ENCODE measurements at places on chromosomes 4 and X.

DNA sequence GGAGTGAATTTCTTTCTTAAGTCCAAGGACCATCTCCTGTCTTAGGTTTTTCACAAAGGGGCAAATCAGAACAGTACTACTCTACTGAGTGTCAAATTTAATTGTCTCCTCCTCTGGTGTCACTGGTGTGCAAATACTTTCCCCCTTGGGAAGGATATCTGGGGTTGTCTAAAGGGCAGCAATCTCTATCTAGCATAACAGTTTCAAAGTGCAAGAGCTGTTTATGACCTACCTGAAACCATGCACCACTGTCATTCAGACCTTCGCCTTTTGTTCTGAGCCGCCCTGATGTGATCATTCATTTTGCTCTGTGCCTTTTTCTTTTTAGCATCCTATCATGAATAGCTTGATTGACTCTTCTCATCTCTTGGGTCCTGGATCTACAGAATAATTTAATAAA is 39.3 kb downstream of the IL1RAPL1 start:
- no peak for DNase-seq

DNA sequence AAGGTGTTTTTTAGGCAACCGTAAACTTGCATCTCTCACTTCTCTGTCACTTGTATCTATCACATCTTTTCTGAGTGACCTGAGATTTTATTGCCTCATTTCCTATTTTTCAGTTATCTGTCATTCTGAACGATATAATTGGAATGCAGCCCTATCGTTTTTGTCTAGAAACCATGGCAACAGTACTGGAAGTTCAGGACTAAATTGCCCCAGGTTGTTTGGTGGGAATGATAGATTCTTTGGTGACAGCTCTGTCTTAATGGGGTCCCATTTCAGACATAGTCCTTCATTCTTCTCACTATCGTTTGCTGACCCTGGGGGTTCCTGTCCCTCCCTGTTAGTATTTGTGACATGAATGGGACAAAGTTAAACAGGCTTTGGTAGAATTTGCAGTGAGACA is 267.7 kb upstream of the GALNT7 start:
- no peak for DNase-seq

DNA sequence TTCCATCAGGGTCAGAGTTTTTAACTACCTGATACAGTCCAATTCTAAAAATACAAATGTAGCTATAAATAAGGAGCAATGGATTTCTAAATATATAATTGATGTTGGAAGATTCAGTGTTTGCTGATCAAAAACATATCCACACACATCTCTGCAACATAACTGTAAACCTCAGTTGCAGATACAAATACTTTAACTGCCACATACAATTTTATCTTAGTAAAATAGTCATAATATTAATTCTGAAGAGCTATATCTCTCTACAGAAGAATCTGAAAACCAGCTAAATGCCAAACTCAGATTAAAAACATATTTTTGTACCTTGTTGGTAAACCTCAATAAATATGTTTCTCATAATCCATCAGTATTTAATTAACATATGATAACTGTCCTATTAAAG is 674.3 kb upstream of the INTU start:
- no peak for DNase-seq

GRCh38 chr4:128835498-128836222 is 26.2 kb downstream of the JADE1 start:
- DNase-seq: no peak

DNA sequence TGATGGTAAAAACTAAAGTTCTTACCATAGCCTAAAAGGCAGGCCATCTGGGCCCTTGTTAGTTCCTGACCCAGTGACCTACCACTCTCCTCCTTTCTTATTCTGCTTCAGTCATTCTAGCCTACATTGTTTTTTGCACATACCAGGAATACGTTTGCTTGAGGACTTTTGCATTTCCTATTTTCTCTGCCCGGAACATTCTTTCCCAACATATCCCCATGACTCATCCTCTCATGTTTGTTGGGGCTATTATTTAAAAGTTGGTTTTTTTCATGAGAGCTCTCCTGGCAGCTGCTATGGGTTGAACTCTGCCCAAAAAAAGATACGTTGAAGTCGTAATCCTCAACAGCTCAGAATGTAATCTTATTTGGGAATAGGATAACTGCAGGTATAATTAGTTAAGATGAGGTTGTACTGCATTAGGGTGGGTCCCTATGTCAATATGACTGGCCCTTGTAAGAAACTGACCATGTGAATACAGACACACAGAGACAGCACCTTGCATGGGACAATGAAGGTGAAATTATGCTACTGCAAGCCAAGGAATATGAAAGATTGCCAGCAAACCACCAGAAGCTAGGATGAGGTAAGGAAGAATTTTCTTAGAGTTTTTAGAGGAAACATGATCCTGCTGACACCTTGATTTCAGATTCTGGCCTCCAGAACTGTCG is 138.3 kb upstream of the PDHA2 start:
- no peak for DNase-seq

- DNase-seq: no peak
These were observed 250.3 kb upstream of the FAM47A start for GRCh38 chrX:34382416-34382815.

DNA sequence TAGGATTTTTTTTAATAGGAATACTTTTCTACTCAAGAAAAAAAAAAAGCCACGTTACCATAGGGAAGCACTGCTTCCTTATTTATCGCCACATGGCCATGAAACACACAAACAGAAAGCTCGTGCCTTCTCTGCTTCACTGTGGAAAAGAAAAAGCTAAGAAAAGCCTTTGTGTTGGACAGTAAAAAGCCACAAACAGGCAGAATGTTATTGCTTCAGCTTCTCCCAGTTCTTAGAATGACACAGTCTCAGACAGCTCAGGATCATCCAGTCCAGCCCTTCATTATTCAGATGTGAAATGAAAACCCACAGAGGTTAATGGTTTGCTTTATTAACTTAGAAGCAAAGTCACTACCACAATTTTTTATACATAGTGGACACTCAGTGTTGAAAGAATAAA is 181.6 kb upstream of the NOCT start:
- DNase-seq: no peak

DNA sequence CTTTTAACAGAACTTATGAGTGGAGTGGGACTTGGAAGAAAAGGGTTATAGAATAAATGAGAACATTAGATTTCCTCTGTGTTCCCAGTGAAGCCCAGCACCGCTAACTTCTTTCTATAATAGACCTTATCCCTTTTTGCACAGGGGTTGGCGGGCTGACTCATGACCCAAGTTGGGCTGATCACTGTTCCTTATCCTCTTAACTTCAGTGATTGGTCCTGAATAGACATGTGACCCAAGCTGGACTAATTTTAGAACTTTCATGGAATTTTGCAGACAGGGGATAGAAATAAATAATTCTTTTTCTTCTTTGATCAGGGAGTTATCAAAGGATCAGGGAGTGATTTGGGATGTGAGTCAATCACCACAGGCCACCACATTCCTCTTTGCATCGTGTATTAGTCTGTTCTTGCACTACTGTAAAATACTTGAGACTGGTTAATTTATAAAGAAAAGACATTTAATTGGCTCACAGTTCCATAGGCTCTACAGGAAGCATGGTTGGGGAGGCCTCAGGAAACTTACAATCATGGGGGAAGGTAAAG is 75.9 kb downstream of the UCHL1 start:
- DNase-seq: no peak

- DNase-seq: no peak
These were observed 180.2 kb downstream of the ARAP2 start for GRCh38 chr4:36064117-36064516.

DNA sequence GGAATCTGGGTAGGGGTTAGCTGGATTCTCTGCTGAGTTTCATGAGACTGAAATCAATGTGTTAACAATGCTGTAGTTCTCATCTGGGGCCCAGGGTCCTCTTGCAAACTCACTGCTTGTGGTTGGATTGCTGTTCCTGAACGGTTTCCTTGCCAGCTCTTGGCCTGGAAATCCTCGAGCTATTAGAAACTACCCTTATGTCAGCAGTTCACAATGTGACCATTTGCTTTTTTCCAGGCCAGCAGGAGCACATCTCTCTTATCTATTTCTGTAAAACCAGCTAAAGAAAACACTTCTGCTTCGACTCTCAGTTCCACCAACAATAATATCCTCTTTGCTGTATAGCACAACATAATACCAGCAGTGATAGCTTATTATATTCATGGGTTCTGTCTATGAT is 140.1 kb upstream of the TRAM1L1 start:
- no peak for DNase-seq

DNA sequence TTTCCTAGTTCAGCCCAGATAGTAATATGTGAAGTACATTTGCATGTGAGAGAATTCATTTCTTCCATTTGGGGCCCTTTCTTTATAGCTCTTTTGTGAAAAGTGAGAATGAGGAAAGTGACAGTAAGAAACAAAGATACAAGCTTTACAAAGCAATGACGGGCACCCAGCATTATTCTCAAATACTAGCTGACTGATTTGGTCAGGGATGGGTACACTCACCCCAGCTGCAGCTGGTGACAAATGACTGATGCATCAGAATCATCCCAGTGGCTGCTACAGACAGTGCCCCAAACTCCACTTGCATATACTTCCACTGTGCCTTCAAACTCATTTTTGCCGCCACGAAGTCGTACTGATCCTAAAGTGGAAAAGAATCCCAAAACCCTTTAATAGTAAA is 14.8 kb downstream of the PRSS12 start:
- DNase-seq: no peak

- no peak for DNase-seq
These were observed 5.9 kb upstream of the HSD17B10 start for GRCh38 chrX:53440101-53440500.

- DNase-seq: peak; percentile 42
These were observed 866 bp upstream of the EMD start for GRCh38 chrX:154378059-154378798.

- DNase-seq: no peak
These were observed 13.9 kb downstream of the TMEM165 start for GRCh38 chr4:55409468-55410171.

DNA sequence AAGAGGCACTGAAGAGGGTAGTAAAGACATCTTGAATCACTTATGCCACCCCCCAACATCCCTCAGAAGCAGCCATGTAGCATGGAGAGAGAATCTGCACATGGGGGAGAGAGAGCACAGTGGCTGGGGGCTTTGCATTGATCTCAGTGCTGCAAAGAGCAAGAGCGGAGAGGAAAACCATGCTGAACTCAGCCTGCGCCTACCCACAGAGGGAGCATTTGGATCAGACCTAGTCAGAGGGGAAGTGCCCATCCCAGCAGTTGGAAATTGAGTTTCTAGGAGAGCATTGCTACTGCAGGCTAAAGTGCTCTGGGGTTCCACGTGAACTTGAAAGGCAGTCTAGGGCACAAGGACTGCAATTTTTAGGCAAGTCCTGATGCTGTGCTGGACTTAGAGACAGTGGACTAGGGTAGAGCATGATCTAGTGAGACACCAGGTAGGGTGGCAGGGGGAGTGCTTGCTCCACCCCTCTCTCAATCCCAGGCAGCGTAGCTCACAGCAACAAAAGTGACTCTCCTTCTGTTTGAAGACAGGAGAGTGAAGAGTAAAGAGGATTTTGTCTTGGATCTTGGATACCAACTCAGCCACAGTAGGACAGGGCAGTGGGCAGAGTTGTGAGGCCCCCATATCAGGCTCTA is 9.0 kb upstream of the PROM1 start:
- no peak for DNase-seq

- no peak for DNase-seq
These were observed 875.5 kb upstream of the INTU start for GRCh38 chr4:126757219-126757618.

GRCh38 chrX:145393702-145394235 is 146.5 kb downstream of the SPANXN1 start:
- DNase-seq: peak; percentile 30

DNA sequence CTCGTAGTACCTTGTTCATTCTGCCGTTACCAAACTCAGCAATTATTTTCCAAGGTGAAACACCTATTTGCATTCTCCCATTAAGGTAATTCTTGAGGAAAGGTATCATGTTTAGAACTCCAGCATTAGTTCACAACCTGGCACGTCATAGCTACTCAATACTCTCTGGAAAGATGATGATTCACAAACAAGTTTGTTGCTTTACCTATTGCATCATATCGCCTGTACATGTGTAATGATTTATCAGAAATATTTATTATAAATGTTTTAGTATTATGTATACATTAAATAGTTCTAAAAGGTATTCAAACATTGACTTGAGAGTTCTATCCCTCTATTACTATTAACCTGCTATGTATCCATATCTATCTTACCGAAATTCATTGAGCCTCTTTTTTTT is 658.3 kb upstream of the PITX2 start:
- no peak for DNase-seq
